ENCODE measurements at places on chromosomes 1 and 21.

DNA sequence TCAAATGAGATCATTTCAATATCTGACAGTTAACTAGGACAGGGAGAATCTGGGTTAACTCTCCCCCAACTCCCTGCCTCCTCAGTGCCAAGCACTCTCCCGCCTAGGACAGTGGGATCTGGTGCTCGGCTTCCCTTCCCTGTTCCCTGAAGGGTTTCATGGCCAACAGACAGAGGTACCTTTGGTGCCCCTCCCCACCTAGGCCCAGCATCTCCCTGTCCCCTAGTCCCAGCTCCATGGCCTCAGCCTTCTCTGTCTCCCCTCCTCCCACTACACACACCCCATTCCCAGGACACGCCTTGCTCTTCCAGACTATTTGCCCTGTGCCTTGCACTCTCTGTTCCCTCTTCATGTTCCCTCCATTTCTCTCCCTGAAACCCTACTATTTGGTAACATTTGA lies 77.1 kb downstream of the CD247 start:
- no peak for DNase-seq

DNA sequence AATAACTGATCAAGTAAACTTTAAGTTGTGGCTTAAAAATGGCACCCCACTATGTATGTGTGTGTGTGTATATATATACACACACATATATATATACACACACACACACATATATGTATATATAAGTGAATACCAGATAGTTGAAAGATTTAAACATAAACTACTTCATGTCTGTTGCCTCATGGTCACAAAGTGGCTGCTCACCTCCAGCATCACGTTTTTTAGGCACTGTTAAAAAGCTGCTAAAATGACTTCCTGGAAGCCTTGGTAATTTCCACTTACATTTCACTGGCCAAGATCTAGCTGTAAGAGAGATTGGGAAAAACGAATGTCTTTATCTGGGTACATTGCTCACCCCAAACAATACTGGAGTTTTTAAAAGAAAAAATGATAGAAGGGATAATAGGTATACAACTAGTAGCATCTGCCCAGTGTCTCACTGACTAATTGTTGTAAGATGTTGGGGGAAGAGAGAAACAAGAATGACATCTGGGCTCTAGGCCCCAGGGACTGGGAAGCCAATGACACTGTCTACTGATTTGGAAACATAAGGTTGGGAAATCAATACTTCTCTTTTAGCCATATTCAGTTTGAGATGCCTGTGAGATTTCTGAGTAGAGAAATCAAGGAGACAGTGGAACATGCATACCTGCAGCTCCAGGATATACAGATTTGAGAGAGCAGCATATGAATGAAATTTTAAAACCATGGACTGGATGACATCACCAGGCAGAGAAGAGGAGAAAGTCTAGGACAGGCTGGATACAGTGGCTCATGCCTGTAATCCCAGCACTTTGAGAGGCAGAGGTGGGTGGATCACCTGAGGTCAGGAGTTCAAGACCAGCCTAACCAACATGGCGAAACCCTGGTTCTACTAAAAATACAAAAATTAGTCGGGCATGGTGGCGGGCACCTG lies 42.8 kb downstream of the CLDN14 start:
- no peak for DNase-seq

DNA sequence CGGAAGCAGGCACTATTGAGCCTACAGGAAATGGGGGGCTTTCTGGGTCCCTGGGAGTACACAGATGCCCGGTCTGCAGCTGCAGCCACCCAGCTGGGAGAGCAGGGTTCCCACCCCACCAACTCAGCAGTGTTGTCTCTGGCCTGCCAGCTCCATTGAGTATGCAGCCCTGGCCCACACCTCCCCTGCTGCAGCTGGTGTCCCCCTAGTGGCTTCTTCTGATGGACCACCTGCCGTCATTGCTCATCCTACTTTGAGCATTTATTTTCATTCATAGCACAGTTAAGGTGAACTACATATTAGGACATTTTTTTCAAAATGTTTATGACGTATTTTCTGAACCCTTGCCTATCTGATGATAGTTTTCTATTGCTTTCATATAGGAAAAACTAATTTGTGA lies 189.8 kb upstream of the LYPLAL1 start:
- DNase-seq, result no peak

- DNase-seq, result no peak
Observed at GRCh38 chr1:23585321-23586022, 26.2 kb upstream of the ID3 start.

DNA sequence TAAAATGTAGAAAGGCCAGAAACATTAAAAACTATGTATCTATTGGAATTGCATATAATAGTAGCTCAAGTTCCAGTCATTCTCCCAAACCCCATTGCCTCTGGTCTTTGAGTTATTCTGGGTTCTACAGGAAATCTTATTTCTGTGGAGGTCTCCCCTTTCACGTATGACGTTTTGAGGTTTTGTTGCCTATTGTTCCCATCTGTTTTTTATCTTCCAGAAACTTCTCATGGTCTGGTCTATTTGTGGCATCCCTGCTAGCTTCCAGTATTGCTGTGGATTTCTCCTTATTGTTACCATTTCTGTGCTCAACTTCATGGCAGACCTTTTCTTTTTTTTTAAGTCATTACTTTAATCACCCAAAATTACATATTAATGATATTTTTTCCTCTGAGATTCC lies 43.3 kb downstream of the DTL start:
- no peak for DNase-seq

DNA sequence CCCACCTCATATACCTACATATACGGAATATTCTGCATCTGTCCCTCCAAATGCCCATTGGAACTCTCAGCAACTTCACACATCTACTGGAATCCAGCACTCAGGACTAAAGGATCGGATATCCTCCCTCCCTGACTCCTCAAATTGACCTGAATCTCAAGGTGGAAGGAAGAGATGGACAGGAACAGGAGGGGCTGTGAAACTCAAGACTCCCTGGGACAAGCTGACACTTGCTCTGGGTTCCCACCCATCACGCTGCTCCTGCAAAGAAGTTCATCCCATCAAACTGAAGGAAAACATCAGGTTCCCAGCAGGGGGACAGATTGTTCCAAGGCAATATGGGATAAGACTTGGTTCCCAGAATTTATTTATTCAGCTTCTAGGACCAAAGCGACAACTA lies 30.3 kb upstream of the TIAM1 start:
- DNase-seq, result no peak

- no peak for DNase-seq
Observed at GRCh38 chr1:154855186-154855851, 14.8 kb downstream of the KCNN3 start.

DNA sequence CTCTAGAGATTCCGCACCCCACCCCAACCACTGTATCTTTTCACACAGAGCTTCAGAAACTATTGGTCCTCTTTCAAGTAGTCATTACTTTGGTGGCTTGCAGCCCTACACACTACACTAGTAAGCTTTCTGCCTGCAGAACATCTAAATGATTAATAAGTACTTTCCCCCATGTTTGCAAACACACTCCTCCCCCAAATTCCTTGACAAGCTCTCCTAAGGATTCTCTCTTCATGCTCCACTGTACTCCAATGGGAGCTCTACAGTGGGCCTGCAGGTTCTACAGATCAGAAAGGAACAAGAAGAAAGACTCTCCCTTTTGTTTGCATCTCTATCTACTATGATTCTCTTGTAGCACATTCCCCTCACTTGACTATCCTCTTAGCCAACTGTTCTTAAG lies 16.3 kb upstream of the NUF2 start:
- no peak for DNase-seq

DNA sequence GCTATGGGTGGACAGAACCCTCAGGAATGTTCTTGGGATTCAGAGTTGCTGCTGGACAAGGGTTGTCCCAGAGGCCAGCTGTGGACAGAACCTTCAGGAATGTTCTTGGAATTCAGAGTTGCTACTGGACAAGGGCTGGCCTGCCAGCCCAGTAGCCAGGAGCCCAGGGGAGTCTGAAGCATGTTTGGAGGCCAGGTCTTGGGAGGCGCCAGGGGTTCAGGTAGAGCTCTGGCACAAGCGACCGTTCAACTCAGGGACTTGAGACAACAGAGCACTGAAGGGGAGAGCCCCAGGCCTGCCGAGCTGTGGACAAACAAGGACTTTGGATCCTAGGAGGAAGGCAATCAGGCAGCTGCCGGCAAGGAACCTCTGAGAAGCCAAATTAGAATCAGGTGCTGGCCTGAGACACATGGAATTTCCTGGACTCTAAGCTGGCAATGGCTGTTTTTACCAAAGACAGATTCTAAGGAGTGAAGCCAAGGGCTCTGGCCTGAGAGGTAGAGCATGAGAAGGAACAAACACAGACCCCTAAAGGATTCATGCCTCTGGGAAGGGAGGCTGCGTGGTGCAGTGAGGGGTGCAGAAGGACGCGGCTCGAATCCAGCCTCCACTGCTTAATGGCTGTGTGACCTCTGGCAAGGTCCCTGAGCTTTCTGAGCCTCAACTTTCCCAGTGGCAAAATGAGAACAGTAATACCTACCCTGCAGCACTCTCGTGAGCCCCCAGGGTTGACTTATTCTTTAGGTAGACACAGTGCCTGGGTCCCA lies 13.4 kb downstream of the PLA2G5 start:
- no peak for DNase-seq

- DNase-seq, result no peak
Observed at GRCh38 chr1:234639961-234640360, 30.0 kb upstream of the IRF2BP2 start.

DNA sequence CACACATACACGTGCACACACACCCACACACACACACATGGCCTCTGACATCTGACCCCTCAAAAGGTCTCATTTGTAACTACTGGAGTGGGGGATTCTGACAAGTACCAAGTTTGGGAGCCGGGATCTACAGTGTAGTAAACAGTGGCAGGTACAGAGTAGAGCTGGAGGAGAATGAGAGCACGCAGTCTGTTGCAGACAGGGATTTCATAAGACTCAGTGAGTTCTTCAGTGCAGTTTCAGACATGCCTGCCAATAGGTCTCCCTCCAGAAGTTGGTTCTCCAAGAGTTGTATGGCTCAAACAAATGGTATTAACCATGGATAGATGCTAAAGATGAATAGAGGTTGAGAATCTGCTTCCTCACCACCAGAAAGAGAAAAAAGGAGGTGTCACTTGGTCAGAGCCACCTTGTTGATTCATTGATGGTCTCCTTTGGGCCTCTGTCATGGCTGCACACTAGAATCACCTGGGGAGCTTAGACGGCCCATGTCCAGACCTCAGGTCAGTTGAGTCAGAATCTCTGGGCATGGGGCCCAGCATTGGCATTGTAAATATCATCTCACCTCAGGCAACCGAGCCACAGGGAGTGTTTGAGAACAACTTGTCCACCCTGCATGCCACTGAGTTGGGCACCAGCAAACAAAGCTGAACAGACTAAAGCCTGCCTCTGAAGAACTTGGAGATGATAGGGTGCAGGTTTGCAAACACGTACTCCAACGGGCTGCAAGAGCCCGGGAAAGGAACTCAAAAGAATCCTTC lies 122.1 kb downstream of the EDEM3 start:
- no peak for DNase-seq

GRCh38 chr1:204475656-204476432 lies 18.8 kb downstream of the PIK3C2B start:
- no peak for DNase-seq

DNA sequence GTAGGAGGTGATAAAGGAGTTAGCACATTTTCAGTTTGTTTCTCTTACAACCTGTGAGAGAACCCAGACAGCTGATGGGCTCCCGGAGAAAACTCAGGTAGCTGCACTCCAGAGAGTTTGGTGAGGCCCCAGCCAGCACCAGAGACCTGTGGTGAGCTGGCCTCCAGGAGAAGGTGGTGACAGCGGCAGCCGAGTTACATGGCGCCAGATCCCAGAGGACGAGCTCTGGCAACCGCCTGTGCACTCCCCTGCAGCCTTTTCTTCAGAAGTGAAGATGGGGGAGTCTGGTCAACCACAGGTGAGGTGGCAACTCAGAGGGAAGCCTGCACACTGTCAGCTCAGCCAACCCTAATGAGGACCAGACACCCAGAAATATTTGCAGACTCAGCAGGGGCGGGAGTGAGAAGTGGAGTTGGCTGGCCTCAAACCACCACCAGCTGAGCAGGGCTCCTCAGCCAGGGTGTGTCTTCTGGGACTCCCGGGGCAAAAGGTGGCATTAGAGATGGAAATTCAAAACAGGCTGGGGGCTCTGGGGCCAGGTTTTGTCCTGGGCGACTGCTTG lies 209.7 kb downstream of the SETD4 start:
- no peak for DNase-seq

GRCh38 chr1:111503585-111504060 lies at the start of the genes ADORA3 and TMIGD3:
Gene ADORA3, minus strand, starts transcription at chr1:111503633. Its CDS starts 279 bp downstream, at chr1:111503354.
Gene TMIGD3, minus strand, starts transcription at chr1:111503633. Its CDS starts 279 bp downstream, at chr1:111503354.
- peak; percentile 53 for DNase-seq

- DNase-seq, result no peak
Observed at GRCh38 chr21:33345751-33346238, 21.0 kb downstream of the IFNAR1 start.

DNA sequence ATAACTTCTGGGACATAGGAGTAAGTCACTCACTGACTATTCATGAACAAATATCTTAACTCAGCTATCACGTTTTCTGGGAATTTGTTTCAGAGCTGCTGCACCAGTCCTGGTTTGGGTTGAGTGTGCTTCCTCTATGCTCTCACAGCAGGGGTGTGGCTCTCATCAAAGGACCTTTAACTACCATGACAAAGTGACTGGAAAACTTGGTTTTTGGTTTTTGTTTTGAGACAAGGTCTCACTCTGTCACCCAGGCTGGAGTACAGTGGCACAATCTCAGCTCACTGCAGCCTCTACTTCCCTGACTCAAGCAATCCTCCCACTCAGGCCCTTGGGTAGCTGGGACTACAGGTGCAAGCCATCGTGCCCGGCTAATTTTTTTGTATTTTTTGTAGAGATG lies 4.1 kb downstream of the ILDR2 start:
- DNase-seq, result no peak

GRCh38 chr1:48619539-48619938 lies 147.5 kb upstream of the SPATA6 start:
- DNase-seq, result no peak

GRCh38 chr1:84849357-84849975 lies 43.5 kb downstream of the LPAR3 start:
- DNase-seq, result no peak

DNA sequence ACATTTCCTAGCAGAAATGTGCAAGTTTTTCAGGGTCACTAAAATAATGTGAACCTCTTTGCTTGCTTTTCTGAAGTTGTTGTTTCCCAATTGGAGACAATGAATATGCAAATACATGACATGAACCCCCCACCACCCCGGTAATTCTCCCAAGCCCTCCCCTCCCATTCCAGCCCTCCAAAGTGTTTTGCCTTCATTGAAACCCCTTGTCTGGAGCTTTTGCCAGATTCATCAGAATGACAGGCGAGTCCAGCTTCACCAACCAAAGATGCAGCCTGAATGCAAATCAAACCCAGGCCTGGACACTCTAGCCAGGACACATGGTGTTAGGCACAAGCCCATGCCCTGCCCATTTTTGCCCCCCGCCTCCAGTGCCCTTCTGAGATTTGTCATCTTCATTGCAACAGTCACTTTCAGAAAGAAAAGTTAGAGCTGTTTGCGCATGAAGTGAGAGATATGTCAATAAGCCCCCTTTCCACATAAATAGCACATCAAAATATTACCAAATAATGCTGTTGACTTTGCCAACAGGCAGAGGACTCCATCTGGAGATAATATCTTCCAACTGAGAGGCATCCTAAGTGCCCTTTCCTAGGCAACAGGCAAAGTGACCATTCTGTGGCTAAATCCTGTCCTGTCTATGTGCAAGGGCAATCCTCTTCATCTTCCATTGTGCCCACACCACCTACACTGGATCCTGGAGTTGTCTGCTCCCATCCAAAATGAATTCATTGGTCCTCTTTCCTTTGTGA lies 145.6 kb upstream of the NFIA start:
- DNase-seq, result no peak

- DNase-seq, result no peak
Observed at GRCh38 chr1:226625326-226625725, 76.8 kb downstream of the STUM start.
